Stimulated activated CD4-positive, alpha-beta T cell treated with anti-CD3 and anti-CD28 coated beads, Interleukin-2, amount 100 ng/mL, for 24 hours (primary cell): ENCODE measurements at places on chromosomes 6 and 20.
A peak's percentile ranks its signal among the peaks of the same experiment; 100 is the strongest.

GRCh38 chr6:118635909-118636735, 15.3 kb downstream of the CEP85L start:
- DNase-seq, result no peak

- DNase-seq, result no peak
Observed at GRCh38 chr6:82196161-82196560, 51.4 kb downstream of the IBTK start.

- peak; percentile 96 for DNase-seq
Observed at GRCh38 chr20:36064658-36065426, 89.7 kb upstream of the EPB41L1 start.

- DNase-seq, result no peak
Observed at GRCh38 chr6:51843456-51844056, 243.9 kb downstream of the PKHD1 start.

- peak; percentile 68 for DNase-seq
Observed at GRCh38 chr20:32031007-32031958, 20.8 kb upstream of the HCK start.

DNA sequence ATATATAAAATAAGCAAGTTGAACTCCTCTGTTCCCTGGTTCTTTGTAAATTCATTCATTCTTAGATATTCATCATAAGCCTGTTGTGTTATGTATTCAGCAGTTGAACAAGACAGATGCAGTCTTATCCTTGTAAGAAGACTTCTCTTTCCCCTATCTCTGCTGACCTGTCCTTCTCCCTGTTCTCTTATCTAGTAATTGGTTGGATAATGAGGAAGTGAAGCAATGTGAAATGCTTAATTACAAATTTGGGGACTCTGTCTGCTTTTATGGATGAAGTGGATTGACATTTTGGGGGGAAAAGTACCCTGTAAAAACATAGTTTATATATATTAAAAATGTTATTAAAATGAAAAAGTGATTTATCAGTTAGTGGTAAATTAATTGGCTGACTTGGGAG, 37.0 kb downstream of the CDKAL1 start:
- DNase-seq, result no peak

DNA sequence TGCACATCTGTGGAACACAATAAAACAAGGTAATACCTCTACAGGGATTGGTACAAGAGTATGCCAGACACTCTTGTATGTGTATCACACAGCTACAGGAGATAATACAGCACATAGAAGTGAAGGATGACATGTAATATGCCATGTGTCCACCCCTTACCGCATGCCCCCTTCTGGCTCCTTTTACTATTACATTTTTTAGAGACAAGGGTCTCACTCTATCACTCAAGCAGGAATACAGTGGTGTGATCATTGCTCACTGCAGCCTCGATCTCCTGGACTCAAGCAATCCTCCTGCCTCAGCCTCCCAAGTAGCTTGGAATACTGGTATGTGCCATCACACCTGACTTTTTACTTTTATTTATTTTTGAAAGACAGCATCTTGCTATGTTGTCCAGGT, 4.2 kb upstream of the NCR3 start:
- peak; percentile 45 for DNase-seq

GRCh38 chr6:168625602-168626001, 184.6 kb downstream of the SMOC2 start:
- no peak for DNase-seq

DNA sequence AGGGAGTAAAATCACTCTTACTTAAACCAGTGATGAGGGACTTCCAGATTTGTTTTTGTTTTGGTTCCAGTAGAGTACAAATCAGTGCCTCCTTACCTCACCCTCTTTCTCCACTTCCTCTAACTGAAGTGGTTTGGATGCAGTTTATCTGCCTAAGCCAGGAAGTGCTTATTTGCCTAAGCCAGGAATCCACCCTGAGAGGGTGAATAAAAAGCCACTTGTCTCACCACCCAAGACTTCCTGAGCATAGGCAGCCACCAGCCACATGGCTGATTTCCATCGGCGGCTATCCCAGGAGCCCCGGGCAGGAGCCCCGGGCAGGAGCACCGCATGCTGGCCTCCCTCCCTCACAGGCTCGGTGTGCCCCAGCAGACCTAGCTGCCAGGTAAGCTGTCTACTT, 12.0 kb downstream of the LRP11 start:
- DNase-seq, result no peak

- no peak for DNase-seq
Observed at GRCh38 chr20:35297155-35297554, 4.9 kb upstream of the FAM83C start.

GRCh38 chr20:46559685-46560440, 9.4 kb upstream of the OCSTAMP start:
- no peak for DNase-seq

- no peak for DNase-seq
Observed at GRCh38 chr6:138682704-138683527, 90.7 kb upstream of the CCDC28A start.

DNA sequence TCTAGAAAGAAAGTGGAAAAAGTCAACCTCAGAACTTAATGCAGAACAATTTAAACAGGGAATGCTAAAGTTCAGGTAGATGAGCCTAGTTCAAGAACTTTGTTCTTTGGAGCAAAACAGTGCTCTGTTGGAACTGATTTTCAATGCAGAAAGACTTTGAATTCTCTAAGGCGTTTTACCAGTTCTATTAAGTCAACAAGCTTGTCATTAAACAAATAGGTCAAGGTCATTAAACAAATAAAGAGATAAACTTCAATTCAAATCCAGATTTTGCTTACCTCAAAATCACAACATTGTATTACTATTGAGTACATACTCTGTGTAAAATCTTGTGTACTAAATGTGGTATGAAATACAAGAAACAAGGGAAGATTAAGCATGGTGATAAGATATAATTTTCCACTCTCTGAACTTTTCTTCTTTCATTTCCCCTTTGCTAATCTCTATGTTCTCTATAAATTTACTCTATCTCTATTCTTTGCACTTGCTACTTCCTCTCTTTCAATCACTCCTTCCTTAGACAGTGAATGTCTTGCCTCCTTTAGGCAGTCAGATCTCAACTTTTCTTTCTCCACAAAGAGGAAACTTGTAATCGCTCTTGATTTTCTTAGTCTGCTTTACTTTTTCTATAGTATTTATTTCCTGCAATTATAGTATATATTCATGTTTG, 160.8 kb upstream of the KHDRBS2 start:
- no peak for DNase-seq

DNA sequence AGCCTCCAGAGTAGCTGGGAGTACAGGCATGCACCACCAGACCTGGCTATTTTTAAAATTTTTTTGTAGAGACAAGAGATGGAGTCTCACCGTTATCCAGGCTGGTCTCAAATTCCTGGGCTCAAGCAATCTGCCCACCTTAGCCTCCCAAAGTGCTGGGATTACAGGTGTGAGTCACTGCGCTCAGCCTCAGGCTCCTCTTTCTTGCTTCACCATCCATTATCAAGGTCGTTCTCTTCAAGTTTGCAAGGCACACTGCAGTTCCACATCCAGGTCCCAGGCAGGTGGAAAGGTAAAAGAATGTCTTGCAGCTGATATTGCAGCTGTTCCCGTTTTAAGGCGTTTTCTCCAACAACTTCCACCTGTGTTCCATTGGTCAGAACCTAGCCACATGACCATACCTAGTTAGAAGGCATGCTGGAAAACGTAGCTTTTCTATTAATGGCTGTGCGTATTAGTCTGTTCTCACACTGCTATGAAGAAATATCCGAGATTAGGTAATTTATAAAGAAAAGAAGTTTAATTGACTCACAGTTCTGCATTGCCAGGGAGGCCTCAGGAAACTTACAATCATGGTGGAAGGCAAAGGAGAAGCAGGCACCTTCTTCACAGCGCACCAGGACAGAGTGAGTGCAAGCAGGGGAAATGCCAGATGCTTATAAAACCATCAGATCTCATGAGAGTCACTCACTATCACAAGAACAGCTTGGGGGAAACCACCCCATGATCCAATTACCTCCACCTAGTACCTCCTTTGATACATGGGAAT, 51.7 kb downstream of the PCNA start:
- DNase-seq, result no peak

- DNase-seq, result no peak
Observed at GRCh38 chr20:4073852-4074741, 58.7 kb upstream of the RNF24 start.

GRCh38 chr6:2097464-2097863, 147.9 kb downstream of the GMDS start:
- no peak for DNase-seq

GRCh38 chr6:13327691-13328075, 654 bp downstream of the TBC1D7 start:
- peak; percentile 6 for DNase-seq

- DNase-seq, result no peak
Observed at GRCh38 chr6:7910298-7910653, 312 bp downstream of the TXNDC5 start.

DNA sequence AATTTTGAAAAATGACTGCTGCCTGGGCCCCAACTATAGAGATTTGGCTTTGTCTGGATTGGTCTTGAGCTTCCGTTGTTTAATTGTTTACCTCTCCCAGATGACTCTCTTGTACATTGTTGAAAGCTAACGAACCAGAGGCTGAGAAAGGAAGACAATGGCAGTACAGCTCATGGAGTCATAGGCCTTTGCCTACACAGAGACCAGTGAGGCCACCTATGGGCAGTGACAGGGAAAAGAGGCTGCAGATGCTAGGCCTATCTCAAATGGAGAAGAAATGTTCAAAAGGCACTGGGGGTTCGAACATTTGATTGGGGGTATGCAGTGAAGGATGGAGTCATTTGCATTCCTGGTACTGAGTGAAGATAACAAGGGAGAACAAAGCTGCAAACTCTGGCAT, 29.1 kb downstream of the OPN5 start:
- no peak for DNase-seq

DNA sequence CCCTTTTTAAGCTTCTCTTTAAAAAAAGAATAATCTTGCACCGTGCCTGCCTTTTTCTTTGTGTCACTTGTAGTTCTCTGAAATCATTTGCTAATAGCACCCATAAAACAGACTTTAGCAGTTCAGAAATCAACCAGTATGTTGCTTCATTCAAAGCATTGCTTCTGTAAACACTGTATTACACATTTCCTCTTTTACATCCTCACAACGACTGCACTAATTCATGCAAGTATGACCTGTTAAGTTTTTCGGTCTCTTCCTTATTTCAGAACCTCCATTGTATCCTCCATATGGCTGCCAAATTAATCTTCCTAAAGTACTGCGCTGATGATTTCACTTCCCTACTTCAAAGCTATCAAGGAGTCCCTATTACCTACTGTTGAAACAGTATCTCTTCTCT, 142.9 kb upstream of the RNF217 start:
- no peak for DNase-seq

GRCh38 chr6:170374571-170375444, 68.2 kb downstream of the FAM120B start:
- DNase-seq, result no peak

DNA sequence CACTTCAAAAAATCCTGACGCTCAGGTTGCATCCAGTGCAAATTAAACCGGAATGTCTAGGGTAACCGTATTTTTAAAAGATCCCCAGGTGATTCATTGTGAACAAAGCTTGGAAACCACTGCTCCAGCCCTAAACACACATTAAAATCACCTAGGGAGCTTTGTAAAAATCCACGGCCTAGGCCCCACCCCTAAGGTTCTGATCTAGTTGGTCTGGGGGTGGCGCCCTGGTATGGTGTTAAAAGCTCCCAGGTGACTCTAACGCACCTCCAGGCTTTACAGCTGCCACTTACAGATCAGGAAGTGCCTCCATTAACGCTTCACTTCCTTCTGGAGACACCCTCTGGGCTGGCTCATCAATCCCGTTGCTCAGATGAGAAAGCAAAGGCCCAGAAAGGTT, 92.2 kb downstream of the GRM4 start:
- DNase-seq, result no peak
